ENCODE measurements at places on chromosomes 7 and 10. TPM values are rescaled to one million over a fixed set of nuclear protein-coding genes. Genes with fewer than 3 reads are reported as not detected.

The CCNJ gene
- 41.0 TPM for polyA plus RNA-seq

The LRGUK gene
- polyA plus RNA-seq, result 3.7 TPM

The GHRHR gene
- not detected for polyA plus RNA-seq

The HOXA1 gene
- polyA plus RNA-seq, result not detected

The PIP gene
- not detected for polyA plus RNA-seq

The CARD11 gene
- polyA plus RNA-seq, result not detected

The CYP3A4 gene
- not detected for polyA plus RNA-seq
